ENCODE measurements at places on chromosomes 2 and 18.

DNA sequence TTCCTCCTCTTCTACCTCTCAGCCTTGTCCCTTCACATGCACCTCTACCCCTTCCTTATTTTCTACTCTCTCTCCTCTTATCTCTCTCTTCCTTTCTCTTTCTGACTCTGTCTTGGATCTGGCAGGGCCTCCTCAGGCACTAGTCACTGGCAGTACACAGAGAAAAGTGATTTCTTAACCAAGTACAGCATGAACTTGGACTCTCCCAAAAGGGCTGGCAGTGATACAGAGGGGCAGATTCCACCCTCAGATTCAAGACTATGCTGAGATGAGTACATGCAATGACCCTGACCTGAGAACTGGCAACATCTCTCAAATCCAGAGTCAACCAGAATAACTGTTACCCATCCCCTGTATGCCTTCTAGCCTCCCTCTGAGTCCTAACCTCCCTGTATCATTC lies 4.3 kb downstream of the AOX1 start:
- DNase-seq: no peak

DNA sequence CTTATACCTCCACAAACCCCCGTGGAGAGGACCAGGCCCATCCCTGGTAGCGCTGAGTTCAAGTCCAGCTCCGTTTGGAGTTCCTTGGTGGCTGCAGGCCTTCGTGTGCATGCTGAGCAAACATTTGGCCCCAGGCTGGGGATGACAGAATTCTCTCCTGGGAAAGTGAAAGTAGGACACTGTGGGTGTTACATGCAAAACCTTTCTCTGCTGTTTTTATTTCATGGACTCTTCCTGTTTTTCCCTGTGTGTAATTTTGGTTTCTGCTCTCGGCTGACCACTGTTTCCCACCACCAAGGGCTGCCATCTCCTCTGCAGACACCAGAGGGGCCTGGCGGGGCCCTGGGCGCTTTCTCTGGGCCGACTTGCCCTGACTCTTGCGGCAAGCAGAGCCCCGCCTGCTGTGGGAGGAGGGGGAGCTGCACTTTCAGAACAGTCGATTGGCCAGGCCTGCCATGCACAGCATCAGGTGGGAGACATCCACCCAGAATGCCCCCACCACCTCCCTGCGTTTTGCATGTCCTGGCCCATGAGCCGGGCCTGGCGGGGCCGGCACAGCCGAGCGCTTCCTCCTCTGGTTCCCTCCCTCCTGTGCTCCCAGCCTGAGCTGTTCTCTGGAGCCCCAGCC lies 102.4 kb downstream of the CABLES1 start:
- peak; percentile 82 for DNase-seq

GRCh38 chr2:44055664-44056063 lies 59.9 kb upstream of the LRPPRC start:
- no peak for DNase-seq

DNA sequence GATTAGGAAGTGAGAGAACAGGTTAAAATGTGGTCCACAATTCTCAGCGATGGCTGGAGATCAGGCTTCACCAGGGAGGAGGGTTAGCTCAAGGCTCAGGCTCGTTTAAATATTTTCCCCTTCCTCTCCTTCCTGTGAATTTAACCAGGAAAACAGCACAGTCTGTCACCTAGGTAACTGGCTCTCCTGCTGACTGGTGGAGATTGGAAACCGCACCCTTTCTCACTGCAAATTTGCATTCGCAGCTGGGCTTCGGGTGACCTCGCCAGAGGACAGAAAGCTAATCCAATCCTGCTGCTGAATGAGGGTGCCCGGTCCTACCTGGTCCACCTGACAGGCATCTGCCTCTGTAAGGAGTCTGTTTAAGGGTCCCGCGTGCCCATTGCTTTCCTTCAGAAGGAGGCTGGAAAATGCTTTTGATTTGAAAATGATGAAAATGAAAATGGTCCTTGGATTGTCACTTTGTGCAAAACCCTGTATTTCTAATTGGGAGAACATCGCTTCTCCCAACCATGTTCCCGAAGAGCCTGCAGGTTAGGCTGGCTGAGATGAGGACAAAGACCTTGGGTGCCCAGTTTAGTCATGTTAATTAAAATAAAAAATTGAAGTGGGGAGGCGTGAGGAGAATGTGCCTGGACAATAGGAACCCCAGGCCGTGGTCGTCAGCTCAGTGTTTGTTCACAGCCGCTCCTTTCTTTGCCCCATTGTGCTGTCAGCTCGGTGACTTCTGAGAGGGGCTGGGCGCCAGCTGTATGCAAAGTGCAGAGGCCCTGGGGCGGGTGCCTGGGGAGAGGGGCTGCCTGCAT lies 43.4 kb upstream of the MTCL1 start:
- DNase-seq: peak; percentile 84

DNA sequence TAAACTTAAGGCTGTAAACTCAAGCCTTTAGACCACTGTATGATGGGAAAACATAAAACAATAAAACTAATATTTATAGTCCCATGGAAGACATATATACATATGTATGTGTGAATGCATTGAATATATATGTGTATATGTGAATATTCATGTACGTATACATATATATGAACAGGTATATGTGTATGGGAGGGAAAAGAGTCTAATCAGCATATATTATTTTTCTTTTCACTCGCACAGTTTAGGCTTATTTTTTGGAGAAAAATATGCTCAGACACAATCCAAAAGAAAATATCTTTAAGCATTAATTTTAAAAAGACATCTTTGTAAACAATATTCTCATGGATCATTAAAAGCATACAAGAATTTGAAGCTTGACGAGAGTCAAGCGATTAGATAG lies 22.7 kb downstream of the COL4A4 start:
- DNase-seq: no peak

- peak; percentile 43 for DNase-seq
These were observed 132.8 kb upstream of the CTDP1 start for GRCh38 chr18:79546781-79547272.
